ENCODE measurements at places on chromosomes 4 and X.

GRCh38 chr4:156217236-156217635, 263.6 kb upstream of the CTSO start:
- no peak for DNase-seq

DNA sequence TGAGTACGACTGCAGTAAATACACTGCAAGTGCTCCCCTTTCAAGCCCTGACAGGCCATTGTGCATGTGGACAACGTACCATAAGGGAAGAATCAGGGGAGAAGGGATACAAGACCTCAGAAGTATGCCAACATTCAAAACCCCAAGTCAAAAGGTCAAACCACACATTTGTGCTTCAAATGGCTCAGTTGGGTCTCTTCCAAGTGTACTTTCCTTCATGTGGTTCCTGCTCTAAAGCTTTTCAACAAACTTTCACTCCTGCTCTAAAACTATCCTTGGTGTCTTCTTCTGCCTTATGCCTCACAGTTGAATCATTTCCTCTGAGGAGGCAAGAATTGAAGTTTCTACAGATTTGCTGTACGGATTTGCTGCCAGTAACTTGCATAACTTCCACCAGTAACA, 305.7 kb upstream of the SLIT2 start:
- no peak for DNase-seq

- no peak for DNase-seq
Measured at GRCh38 chr4:138698641-138699040, 316.9 kb upstream of the NOCT start.

- no peak for DNase-seq
Measured at GRCh38 chrX:41192880-41193279, 107.6 kb downstream of the USP9X start.

GRCh38 chr4:124184792-124185191, 527.7 kb downstream of the ANKRD50 start:
- no peak for DNase-seq

GRCh38 chrX:19731307-19731820, 156.0 kb downstream of the SH3KBP1 start:
- DNase-seq: no peak
